Stimulated activated CD4-positive, alpha-beta T cell treated with anti-CD3 and anti-CD28 coated beads, Interleukin-15, amount 100 ng/mL, for 1 hour (primary cell): ENCODE measurements at places on chromosomes 12 and 14.

DNA sequence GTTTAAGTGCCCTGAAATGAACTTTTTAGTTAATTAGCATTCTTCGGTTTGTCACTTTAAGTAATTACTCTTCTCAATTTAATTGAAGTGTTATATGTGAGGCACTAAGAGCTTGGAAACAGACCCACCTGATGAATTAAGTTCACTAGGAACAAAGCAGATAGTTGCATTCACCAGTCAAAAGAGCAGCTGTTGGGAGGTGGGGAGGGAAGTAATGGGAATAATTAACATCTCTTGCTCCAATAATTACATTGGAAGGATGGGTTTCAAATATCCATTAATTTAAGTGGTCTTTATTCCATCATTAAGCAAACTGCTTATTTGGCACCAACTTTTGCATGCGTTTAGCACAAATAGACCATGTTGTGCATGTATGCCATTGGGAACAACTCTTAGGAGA lies 667.2 kb downstream of the GALC start:
- no peak for DNase-seq

- DNase-seq: no peak
These were observed 80.0 kb downstream of the ZFP36L1 start for GRCh38 chr14:68712703-68713370.

GRCh38 chr14:33675415-33676130 lies 275.3 kb downstream of the EGLN3 start:
- no peak for DNase-seq

DNA sequence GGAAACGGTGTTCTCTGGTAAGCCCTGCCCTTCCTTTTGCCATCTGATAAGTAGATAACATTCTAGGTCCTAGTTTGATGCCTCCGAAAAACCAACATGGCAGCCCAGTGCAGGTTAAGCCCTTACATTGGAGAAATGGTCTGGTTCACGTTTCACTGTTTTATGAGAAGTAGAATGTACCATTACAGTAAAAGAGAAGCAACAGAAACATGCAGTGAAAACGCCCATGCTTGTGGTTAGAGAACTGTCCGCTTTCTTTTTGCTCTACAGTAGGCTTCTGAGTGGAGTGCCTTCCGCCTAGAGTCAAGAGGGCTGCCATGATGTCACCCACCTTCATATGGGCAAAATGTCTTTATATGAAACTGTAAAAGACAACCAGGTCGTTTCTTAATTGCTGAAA lies 190.4 kb upstream of the BCL2L14 start:
- DNase-seq: no peak

DNA sequence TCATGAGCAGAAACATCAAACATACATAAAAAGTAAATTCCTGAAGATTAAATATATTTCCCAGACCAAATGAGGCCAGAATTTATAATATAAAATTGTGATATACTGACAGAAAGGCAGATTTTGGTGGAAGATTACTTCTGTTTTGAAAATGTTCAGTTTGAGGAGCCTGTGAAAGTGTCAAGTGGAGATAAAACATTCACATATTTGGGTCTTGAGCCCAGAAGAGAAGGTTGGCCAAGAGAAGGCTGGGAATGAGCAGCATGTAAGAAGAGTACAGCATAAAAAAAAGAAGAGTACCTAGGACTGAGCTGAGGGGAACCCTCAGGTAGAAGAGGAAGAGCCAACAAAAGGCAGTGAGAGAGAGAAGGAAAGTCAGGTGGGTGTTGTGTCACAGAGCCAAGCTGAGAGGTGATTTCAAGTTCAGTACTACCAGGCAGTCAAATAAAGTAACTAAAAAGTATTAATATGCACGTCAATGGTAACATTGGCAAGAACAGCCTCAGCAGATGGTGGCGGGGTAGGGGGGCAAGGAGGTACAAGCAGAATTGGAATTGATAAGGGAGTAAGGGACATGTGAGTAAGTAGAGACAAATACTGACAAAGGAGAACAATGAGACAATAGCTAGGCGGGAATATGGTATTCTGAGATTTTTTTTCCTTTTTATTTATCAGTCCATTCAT lies 120.7 kb upstream of the TTC7B start:
- no peak for DNase-seq
